SJSA1 (cell line): ENCODE measurements at places on chromosomes 1 and 21. TPM values are rescaled to one million over a fixed set of nuclear protein-coding genes. Genes with fewer than 3 reads are reported as not detected.

- DNase-seq, result no peak
Observed at GRCh38 chr1:175390081-175390481, 197.5 kb upstream of the KIAA0040 start.

- no peak for DNase-seq
Observed at GRCh38 chr1:232529747-232530146, 100.2 kb downstream of the SIPA1L2 start.

- DNase-seq, result no peak
Observed at GRCh38 chr1:223067914-223068313, 75.1 kb downstream of the TLR5 start.

GRCh38 chr1:182643699-182644098 lies 39.5 kb upstream of the RGS16 start:
- no peak for DNase-seq

- no peak for DNase-seq
Observed at GRCh38 chr1:190124068-190124467, 353.6 kb downstream of the BRINP3 start.

Gene CHRNB2
- not detected in 2 replicates for total RNA-seq

GRCh38 chr1:168687816-168688215 lies 41.2 kb downstream of the DPT start:
- DNase-seq, result no peak

- DNase-seq, result no peak
Observed at GRCh38 chr21:30479259-30479658, 908 bp downstream of the KRTAP19-1 start.

- no peak for DNase-seq
Observed at GRCh38 chr1:202244841-202245261, 51.3 kb downstream of the LGR6 start.
